Glomerular endothelial cell (primary cell): ENCODE measurements at places on chromosomes 4 and X.

DNA sequence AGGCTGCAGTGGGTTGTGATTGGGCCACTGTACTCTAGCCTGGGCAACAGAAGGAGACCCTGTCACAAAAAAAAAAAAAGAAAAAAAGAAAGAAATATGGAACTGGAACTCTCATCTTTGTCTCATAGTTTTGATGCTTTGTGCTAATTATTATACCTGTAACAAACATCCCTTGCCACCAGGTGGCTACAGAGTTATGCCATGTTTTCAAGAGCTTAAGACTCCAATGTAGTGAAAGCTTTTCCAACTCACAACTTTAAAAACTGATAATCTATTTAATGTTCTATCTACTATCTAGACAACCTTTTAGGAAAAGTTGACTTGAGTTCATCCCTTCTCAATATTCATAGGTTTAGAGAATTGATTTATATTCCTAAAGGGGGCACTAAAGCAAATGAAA lies 42.4 kb downstream of the HTR2C start:
- no peak for DNase-seq

GRCh38 chr4:2923668-2924173 lies 39.5 kb downstream of the NOP14 start:
- no peak for DNase-seq

- no peak for DNase-seq
These were observed 460.3 kb downstream of the ZIC3 start for GRCh38 chrX:138026211-138026610.

DNA sequence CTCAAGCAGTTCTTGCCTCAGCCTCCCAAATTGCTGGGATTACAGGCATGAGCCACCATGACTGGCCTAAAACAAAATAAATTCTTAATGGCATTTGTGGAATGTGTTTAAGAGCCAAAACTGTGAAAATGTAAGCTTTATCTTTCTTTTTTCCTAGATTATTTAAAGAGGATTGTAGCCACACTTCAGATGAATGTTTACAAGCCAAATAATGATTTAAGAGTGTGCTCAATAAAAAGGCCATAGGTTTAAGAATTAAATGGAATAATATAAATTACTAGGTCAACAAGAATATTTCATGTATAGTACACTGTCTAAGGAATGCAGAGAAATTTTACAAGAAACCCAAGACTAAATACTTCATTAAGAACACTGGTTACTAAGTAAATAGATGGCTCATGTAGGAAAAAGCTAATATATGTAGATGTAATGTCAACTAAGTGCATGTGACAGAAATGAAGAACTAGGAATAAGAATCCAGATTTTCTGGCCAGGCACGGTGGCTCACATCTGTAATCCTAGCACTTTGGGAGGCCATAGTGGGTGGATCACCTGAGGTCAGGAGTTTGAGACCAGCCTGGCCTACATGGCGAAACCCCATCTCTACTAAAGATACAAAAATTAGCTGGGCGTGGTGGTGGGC lies 21.3 kb upstream of the UGDH start:
- DNase-seq = no peak

DNA sequence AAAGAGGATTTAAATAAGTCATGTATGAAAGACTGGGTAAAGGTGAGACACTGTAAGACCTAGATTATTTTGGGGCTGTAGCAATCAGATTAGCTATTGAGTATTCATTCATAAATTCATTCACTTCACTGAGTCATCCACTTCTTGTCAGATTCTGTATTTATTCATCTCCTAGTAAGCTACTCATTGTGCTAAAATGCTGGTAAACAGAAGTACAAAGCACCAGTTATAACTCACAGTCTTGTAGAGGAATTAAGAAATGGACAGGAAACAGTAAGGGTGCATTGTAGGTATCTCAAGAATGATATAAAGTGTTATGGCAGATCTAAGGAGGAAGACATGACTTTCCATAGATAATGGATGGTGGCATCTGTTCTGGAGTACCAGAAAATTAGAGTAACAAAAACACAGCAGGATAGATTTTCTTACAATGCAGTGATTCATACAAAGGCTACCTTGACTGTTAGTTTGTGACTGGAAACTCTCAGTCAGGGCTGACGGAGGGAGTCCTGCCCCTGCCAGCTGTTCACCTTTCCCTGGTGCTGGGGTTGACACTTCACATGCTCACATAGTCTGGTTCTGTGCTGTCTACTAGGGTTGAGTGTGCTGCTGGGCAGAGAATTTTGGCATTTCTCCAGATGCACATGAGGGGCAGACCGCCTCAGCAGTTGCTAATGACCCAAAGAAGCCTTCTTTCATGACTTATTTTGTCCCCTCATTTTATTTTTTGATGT lies 26.5 kb upstream of the HAND2 start:
- DNase-seq = no peak

DNA sequence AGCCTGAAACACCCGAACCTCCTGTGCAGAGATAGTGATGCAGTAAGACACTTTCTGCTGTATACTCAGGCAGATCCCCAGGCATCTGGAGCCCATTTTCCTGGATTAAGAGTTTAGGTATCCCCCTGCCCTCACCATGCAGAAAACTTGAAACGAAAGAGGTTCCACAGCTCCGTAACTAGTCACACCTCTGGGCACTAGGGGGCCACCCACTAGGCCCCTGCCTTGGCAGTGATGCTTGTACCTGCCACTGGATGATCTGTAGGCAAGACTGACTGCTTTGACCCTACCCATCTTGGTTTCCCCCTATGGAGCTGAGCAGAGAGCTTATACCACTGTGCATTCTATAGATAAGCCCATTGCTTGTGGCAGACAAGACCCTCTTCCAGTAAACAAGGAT lies 940.6 kb downstream of the PCDH19 start:
- DNase-seq = no peak

DNA sequence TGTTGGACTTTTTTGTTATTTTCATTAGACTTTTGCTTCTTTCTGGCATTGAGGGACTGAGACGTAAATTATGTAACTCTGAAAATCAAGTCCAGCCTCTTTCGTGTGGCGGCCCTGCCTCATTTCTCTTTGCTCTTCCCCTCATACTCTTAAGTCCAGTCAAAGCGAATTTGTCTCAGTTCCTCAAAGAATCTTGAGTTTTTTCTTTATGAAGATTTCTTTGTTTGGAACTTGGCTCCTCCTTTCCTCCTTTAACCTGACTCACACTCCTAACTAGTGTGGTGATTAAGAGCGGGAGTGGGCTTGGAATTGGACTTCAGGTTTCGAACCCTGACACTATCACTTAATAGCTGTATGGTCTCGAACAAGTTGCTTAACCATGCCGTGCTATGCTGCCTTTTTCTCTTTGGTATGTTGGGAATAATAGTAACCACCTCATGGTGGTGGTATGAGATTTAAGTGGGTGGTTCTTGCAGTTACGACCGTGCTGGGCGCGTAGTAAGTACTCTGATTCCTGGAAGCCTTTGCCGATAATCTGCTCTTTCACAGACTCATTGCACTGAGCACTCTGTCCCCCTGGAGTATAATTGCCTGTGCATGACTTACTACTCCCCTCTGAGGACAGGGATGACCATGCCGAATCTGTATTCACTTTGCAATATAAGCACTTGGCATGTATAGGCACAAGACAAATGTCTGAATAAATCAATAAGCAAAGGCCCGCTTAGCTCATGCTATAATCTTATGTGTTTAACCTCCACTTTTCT lies 19.1 kb downstream of the FNIP2 start:
- no peak for DNase-seq

DNA sequence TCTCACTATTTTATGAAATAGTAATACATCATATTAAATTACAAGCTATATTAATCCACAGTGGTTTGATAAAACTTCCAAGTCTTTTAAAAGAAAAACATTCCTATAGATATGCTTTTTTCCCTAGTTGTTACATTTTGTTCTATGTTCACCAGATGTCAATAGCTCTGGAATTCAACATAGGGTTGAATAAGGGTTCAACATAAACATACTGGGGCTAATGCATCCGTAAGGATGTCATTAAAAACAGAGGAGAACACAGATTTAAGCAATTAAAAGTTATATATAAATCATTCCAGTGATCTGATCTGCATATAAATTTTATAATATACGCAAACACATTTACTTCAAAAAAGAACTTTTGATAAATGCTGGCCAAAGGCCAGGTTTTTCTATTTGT lies 32.5 kb downstream of the SULT1B1 start:
- no peak for DNase-seq

- no peak for DNase-seq
These were observed 192.3 kb upstream of the NR3C2 start for GRCh38 chr4:148634476-148634875.

DNA sequence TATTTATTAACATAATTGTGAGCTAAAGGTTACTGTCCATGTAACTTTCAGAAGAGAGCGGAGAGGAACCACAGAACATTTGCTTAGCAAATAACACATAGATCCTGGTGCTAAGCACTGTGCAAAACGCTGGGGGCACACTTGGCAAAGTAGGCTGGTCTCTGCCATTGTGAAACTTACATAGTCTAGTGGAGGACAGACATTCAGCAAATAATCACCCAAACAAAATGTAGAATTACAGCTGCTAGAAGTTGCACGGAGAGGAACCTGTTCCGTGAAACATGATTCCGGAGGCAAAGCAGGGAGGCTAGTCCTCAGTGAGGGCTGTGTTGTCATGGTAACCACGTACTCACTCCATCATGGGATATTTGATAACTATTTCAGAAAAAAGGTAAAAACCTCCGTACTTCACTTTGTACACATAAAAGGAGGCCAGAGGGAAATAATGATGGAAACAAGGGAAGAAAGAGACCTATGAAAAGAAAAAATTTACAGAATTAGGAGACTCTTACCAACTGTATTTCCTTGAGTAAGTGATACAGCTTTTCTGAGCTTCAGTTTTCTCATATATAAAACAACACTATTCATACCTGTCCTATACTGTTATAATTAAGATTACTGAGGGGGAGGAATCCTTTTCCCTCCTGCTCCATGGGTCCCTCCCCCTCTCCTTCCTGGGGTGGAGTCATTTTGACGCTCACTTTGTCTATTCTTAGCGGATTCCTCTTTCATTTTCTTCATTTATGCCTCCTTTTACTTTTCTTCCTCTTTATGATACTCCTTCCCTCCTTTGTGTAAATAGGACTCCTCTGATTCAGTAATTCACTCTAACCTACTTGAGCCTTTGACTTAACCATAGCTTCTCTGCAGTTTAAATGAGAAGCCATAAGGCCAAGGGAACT lies 825 bp upstream of the RASGEF1B start:
- DNase-seq = no peak

DNA sequence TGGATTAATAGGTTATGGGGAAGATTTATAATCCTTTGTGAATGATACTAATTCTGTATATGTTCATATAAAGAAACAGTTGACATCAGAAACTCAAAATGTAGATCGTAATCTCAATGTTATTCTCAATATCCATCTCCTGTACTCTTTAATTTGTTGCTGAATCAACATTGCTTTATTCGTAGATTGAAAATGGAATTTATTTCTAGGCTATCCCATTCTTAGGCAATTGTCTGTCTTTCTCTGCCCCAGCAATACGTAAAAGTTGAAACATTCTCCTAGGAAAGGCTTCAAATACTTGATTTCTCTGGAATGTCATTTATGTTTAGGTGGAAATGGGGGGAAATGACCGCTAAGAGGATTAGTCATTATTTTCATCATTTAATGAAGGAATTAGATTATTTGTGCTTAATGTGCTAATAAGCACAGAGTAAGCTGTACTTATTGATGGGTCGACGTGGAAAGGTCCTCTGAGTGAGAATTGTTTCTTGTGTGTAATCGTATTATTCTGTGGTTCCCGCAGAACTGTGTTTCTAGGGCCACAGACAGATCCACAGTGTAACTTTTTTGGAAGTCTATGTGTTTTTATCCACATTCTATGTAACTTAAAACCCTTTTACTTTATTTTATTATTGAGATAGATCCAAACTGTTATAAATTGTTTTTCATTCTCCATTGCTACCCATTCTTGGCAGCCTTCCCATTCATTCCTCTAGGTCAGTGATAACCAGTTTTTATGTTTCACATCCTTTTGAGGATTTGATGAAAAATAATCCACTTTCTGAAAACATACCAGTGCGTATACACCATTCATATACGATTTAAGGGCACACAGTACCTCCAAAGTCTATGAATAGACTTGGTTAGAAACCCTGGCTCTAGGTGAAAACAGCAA lies 262.9 kb downstream of the ARHGAP10 start:
- DNase-seq = no peak

GRCh38 chr4:845836-846251 lies 19.9 kb upstream of the CPLX1 start:
- no peak for DNase-seq

DNA sequence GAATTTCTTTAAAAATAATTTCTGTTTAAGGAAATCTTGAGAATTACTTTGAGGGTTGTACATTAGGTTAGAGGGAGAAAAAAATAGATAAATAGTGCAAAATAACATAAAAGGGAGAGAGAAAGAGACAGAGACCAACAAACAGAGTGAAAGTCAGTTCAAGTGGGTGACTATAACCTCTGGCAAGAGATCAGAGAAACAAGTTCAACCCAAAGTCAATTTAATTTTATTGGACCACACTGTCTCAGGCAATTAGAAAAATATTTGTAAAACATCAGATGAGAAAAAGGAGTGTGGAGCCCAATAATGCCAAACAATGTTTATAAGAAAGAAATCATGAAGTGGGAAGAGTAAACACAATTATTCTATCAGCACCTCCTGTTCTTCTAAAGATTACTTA lies 143.5 kb upstream of the GYPA start:
- DNase-seq = no peak

DNA sequence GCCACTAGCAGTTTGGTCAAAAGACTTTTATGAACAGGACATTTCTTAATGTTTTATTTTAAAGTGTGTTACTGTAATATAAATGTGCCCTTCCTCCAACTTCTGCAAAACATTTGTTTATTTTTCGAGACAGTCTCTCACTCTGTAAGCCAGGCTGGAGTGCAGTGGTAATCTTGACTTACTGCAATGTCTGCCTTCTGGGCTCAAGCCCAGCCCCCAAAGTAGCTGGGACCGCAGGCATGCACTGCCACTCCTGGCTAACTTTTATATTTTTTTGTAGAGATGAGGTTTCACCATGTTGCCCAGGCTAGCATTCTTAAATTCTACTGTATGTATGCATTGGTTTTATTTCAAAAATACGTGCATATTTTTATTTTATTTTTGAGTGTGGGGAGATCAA lies 1201.9 kb downstream of the STIM2 start:
- no peak for DNase-seq

- DNase-seq = peak; percentile 1
These were observed 49.7 kb upstream of the KLHL8 start for GRCh38 chr4:87270144-87270543.

DNA sequence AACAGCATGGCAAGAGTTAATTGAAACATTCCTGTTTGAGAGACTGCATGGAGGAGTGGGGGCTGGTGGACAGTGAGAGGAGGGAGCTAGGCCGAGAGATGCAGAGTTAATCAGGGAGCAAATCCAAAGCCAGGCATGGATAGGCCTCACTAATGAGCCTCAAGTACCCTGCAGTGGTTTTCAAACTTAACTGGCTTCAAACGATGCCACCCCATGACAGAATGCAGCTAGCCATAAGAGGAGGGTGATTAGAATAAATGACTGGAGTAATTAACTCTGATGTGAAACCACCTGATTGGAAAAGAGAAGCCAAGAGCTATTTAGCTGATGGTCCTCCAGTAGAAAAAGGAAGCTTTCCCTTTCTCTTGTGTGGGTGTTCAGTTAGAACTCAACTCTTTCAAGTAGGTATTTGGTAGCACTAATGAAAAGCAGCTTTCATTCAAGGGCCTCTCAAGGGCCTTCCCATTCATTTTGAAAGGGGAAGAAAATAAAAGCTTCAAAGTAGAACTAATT lies 215.4 kb upstream of the MAB21L2 start:
- no peak for DNase-seq
